ENCODE measurements at places on chromosomes 5 and 9.

DNA sequence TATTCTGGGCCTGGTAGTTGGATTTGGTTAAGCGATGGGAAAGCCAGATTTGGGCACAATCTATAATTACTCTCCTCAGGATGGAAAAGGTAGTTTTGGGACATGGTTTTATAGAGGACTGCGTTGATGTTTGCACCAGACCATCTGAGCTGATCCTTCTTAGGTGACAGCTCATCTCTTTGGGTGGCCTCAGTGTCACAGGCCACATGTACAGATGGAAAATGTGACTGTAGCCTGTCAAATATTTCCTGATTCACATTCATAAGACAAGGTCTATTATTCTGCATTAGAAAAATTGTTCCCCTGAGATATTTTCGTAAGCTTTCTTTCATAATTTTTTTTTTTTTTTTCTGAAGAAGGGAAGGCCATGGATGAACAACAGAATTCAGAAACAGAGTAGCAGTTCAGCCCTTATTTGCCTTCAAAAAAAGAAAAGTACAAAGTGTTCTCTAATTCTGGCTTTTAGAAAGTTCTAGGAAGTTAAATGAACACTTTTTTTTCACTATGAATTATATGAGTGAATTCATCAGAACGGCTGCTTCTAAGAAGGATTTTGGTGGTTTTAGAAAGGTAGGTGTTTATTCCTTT is 81.0 kb downstream of the NNT start:
- H3K27me3 ChIP-seq = no peaks in the 10 kb centered on the region
- peak overlapping the region; percentile 82 for H3K27ac ChIP-seq
- H3K4me3 ChIP-seq = no peak overlapping the region
- peaks cover 4% of the 10 kb centered on the region for H3K4me1 ChIP-seq
- peak; percentile 51 for DNase-seq
- no peaks in the 10 kb centered on the region for H3K36me3 ChIP-seq

GRCh38 chr9:135385793-135386192 is 93.8 kb upstream of the PPP1R26 start:
- no peak overlapping the region for H3K27ac ChIP-seq
- H3K27me3 ChIP-seq = no peaks in the 10 kb centered on the region
- H3K36me3 ChIP-seq = no peaks in the 10 kb centered on the region
- no peak for DNase-seq

DNA sequence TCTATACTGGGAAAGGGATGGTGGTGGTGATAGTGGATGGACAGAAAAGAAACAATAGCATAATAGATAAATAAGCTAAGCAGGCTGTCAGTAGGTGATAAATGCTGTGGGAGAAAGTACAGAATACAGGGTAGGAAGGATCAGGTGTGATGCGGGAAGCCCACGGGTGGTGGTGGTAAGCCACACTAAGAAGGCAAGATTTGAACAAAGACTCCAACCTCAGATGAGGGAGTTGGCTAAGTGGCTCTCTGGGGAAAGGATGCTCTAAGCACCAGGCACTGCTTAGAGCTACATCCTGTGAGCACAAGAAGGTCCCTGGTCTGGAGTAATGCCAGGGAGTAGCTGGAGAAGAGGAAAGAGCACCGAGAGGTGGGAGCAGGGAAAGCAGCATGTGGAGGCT is 151.6 kb upstream of the KLF9 start:
- no peaks in the 10 kb centered on the region for H3K27me3 ChIP-seq
- H3K4me1 ChIP-seq = no peaks in the 10 kb centered on the region
- no peaks in the 10 kb centered on the region for H3K36me3 ChIP-seq
- peak overlapping the region; percentile 79 for H3K27ac ChIP-seq
- DNase-seq = no peak
- H3K4me3 ChIP-seq = no peak overlapping the region

DNA sequence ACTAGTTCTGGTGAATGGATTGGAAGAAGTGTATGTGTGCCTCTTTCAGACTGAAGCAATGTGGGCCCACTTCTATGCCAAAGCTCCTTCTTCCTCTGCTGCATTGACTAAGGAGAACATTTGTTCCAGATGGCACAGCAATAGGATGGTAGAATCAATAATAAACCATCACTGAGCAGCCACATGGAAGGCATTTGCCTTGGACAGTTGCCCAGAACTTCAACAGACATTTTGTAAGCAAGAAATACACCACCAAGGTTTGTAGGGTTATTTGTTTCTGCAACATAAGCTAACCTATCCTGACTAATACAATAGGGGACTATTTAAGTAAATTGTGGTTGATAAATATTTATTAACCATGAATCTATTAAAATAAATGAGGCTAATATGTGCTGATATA is 37.7 kb upstream of the CSNK1G3 start:
- H3K27ac ChIP-seq = no peak overlapping the region
- H3K27me3 ChIP-seq = no peaks in the 10 kb centered on the region
- no peak for DNase-seq
- no peak overlapping the region for H3K4me3 ChIP-seq
- no peaks in the 10 kb centered on the region for H3K36me3 ChIP-seq
- no peaks in the 10 kb centered on the region for H3K4me1 ChIP-seq

DNA sequence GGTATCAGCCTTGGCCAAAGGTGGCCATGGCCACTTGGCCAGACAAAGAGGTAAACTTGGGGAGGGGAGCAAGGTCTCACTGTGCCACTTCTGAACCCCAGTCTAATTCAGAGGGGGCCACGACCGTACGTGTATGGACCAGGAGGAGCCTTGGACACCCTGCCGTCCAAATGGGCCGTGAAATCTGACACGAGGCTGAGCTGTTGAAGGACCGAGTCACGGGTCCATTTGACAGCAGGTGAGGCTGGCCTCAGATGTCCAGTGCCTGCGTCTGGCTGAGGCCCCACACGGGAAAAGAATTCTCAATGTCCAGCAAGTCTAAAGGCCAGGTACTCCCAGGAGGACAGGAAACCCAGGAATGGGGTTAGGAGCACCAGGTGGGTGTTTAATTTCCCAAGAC is 17.7 kb downstream of the CMBL start:
- H3K4me3 ChIP-seq = no peak overlapping the region
- H3K27me3 ChIP-seq = no peaks in the 10 kb centered on the region
- peak overlapping the region; percentile 23 for H3K27ac ChIP-seq
- no peaks in the 10 kb centered on the region for H3K4me1 ChIP-seq
